ENCODE measurements at places on chromosomes 2 and 18.

DNA sequence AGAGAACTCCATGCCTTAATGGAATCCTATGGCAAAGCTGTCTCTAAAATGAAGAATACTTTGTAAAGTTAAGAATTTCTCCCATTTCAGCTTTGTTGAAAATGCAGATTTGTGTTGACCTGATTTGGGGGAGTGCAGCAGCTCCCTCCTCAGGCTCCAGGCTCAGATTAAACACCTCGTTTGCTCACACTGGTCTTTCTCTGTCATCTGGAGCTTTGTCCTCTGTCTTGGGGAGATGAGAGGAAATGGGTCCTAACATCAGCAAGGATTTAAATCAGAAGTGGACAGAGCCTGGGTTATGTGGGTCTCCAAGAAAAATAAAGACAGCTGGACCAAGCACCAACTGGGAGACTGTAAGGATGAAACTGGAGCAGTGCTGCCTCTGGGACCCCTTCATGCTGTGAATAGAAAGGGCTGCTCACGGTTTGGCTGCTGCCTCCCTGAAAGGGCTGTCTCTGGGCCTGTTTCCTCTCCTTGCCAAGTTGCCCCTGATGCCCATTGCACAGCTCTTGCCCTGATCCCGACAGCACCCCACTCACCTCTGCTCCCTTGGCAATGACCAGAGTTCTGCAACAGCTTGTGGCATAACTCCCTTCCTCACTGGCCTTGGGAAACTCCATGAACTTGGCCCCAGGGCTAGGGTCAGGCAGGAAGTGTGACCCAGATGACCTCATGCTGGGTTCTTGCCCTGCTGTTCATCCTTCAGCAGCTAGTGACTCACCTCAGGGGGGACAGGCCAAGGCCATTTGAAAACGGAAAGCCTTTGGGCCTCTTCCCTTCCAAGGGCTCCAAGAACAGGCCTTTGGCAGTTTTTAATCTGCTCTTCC is 197.2 kb downstream of the CYP26B1 start:
- DNase-seq: no peak

DNA sequence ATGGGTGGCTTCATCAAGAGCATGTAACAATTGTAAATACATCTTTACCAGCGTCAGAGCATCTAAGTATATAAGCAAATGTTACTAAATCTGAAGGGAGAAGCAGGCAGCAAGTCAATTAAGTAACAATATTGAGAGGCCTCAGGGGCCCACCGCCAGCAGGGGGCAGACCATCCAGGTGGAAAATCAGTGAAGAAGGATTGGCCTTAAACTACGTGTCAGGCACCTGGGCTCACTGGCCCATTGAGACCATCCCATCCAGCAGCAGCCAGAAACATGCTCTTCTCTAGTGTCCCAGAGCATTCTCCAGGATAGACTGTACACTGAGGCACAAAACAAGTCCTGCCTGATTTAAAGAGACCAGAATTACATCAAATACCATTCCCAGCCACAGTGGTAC is 96.2 kb upstream of the SNTG2 start:
- DNase-seq: no peak

DNA sequence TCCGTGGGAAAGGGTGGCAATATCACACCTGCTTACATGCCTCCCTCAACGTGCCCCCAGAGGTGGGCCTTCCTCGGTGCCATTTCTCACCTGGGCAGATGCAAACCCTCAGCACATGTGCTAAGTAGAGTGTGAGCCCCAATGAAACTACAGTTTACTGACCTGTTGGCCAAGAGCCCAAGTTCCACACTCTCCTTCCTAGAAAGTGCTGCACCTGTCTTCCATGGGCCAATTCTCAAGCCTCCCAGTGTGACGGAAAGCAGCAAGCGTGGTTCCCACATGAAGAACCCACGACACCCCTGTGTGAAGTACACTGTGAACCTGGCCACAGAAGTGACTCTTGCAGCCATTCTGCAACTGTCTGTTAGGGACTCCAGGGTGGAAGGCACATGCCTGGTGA is 73.7 kb downstream of the UXS1 start:
- DNase-seq: no peak

GRCh38 chr2:127701651-127702394 is 526 bp downstream of the SFT2D3 start:
- DNase-seq: no peak

- no peak for DNase-seq
Measured at GRCh38 chr2:200239216-200239615, 67.3 kb upstream of the SPATS2L start.

GRCh38 chr2:154452906-154453493 is 245.5 kb upstream of the KCNJ3 start:
- no peak for DNase-seq

GRCh38 chr2:195651046-195651445 is 6.0 kb upstream of the SLC39A10 start:
- DNase-seq: no peak

DNA sequence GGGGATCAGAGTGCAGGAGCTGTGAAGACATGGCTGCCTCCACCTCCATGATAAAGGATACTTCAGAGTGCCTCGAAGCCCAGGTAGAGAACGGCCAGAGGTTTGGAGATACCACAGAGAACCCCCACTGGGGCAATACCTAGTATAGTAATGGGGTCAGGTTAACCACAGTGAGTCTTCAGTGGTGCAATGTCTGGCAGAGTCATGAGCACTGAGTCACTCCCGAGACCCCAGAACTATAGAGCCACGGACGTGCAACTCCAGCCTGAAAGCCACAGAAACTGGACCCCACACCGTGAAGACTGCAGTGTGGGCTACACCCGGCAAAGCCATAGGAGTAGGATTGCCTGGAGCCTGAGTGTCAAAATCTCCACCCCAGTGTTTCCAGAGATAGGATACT is 746.6 kb downstream of the CBLN2 start:
- no peak for DNase-seq

GRCh38 chr2:30486655-30487054 is 39.6 kb downstream of the LCLAT1 start:
- no peak for DNase-seq

DNA sequence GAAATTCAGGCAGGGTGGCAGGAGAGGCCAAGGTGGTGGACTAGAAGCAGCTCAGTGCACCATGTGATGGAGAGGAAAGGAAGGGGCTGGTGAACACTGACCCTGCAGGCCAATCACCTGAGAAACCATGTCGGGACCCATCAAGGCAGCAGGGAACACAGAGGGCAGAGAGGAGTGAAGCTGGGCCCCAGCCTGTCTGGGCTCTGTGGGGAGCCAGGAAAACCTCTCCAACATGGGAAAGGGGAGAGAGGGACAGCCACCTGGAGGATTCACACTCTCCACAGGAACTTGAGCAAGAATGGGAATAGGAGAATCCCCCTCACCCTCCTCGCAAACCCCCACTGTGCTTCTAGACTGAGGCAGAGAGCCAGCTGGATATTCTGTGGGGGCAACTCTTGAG is 85.5 kb upstream of the CYP26B1 start:
- DNase-seq: no peak

DNA sequence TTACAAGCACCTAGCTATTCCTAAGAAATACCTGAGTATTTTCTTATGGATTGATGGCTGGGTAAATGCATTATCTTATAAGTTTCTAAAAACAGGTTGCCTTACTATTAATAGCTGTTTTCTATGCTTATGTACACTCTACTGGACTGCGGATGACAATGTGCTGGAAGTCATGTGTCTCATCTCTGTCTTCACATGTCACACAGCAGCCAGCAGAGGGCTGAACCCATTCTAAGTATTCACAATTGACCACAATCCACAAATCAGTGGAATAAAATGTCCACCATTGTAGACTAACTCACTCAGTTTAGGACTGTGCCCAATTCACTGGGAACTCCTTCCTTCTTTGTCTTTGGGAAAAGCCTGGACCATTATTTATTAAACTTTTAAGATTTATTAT is 371.2 kb downstream of the INSIG2 start:
- no peak for DNase-seq

GRCh38 chr2:105329561-105330495 is at the start of gene TGFBRAP1:
TGFBRAP1 (minus strand) TSS chr2:105329735; CDS start chr2:105308301, 21,434 bp downstream.
- no peak for DNase-seq

DNA sequence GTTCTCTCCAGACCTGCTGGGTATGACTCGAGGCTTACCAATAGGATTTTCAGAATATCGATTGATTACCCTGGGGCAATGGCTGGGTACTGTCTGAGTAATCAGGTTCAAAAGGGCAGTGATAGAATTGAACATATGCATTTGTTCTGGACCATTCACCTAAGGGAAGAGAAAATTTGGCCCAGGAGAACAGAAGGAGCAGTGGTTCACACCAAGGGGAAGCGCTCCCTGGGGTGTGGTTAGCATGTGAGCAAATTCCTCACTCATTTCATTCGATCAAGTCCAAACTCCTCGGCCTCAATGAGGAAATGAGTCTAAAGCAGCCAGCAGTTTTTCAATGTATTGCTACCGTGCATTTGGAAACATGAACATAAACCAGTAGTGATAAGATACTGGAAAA is 55.6 kb downstream of the CYP26B1 start:
- no peak for DNase-seq

DNA sequence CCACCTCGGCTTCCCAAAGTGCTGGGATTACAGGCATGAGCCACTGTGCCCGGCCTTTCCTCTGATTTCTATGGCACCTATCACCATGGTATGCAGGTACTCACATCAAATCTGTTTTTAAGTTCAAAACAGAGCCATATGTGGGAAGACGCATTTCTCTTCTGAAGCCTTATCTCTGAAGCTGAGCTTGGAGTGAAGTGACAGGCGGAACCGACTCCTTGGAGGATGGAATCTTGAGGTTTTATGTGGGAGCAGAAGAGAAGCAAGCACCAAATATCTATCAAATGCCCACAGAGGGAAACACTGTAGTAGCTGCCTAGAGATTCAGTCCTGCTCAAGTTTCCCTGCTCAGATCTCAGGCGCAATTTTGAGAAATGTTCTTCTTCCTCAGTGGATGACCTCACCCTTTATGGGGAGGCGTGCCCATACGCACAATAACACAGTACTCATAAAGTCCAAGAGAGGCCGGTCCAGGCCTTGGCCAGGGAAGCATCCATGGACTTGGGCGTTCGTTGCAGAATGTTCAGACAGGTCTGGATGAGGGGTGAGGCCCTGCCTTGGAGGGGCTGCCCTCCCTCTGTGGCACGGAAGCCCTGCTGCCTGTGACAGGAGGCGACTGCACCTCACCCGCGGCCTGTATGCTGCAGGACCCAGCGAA is 67.9 kb downstream of the HNRNPLL start:
- DNase-seq: no peak

DNA sequence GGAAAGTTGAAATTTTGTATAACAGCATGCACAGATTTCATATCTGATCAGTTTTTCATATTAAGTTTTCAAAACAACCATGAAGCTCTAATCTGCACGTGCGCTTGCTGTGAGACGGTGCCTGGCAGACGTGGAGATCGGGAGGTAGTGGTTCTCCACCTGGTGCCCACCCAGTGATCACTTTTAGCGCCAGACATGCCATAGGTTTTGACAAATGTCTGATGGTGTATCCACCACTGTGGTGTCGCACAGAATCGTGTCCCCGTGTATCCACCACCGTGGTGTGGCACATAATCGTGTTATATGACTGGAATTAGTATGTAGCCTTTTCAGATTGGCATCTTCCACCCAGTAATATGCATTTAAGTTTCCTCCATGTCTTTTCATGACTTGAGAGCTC is 40.9 kb upstream of the KCNG2 start:
- DNase-seq: no peak

DNA sequence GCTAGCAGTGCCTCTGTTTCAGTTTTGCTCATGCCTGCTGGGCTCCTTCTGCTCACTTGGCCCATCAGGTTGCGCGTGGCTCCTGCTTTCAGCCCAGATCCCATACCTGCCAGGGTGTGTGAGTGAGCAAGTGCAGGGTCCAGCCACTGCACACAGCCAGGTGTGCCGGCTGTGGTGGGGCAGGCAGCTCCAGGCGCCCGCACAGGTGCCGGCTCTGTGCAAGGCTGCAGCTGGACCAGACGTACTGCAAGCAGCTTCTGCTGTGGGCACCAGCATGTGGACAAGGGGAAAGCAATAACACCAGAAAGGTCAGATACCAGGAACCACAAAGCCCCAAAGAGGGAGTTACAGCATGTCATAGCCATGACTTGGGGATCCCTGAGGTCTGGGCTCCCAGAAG is 5.6 kb upstream of the PCARE start:
- no peak for DNase-seq

DNA sequence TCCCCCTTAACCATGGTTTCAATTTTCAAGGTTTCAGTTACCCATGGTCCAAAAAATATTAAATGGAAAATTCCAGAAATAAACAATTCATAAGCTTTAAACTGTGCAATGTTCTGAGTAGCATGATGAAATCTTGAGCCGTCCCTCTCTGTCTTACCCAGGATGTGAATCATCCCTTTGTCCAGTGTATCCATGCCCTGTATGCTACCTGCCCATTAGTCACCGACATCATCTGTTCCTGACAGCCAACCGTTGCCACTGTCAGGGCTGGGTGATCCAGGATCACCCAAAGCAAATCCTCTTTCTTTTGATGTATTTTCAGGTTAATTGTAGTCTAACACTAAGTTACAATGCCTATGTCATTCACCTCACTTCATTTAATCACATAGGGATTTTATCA is 15.7 kb upstream of the OLA1 start:
- DNase-seq: no peak

GRCh38 chr2:168961450-168962229 is 60.5 kb downstream of the G6PC2 start:
- DNase-seq: no peak

DNA sequence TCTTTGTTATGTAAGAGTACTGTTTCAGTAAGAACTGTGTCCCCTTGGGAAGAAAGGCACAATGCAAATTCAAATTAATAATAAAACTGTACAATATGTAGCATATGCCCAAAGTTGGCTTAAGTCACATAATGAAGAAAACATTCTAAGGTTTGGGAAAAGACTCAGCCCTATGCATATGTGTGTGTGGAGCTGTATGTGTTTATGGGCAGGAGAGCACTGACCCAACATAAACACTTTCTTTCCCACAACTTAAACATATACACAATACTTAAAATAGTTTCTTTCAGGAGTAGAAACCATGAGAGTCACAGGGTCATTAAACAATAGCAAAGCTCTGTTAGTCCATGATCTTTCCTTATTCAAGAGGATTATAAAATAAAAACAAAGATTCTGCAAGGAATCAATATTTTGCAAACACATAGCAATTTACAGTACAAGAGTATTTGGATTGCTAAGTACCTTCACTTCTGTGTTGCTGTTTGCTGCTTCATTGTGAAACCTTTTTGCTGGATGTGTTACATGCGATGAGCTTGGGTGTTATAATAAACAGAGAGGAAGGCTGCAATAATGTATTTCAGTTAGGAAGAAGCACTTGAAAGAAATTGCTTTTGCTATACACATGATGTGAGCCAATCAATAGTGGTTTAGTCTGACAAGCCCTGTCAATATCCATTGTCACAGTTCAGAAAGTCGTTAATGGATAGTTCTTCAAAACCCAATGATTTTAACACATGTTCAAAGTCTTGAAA is 347.3 kb downstream of the ARHGAP15 start:
- no peak for DNase-seq
